Stimulated activated CD4-positive, alpha-beta T cell treated with anti-CD3 and anti-CD28 coated beads, TNF-alpha, amount 100 ng/mL, for 24 hours (primary cell): ENCODE measurements at places on chromosomes 5 and 9.

GRCh38 chr9:93678199-93679019 lies 102.0 kb downstream of the PHF2 start:
- no peak for DNase-seq

DNA sequence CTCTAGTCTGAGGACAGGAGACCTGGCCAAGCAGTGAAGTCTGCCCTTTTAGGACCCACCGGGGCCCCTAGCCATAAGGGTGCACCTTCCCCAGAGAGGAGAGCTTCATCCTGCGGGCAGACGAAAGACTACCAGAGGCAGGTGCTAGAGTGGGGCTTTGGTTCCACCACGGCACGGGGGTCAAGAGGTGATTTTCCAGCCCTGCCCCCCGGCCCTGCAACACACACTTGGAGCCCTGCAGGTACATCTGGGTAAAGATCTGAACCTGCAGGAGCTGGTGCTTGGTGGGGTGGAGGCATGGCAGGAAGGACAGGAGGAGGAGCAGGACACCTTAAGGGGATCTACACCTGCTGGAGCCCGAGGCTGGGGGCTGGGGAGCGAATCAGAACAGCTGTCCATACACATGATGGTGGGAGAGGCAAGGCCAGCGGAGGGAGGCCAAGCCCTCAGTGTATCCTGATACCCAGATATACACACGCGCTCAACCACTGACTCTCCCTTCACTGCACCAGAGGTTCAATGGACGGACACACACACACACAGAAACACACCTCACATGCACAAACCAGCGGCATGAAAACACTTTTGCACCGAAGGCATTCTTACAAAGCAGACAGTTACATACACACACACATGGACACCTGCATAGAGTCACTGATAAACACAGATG lies 98.4 kb upstream of the MVB12B start:
- DNase-seq = no peak

DNA sequence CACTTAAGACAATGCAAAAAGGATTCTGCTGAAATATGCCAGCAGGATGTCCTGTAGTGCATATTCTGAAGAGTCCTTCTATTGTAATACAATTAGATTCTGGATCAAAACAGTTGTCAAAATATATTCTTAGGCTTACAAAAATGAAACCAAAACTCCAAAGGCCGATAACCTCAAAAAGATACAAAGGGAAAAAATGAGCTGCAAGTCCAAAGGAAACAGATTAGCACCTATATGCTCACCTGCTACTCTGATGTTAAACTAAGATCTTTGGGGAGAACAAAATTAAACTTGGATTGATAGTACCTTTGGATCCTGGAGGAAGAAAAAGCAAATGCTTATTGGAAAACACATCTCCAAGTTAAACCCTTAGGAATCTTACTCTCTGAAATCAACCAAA lies 397.1 kb downstream of the SPATA31D1 start:
- DNase-seq = no peak

GRCh38 chr9:89984214-89984613 lies 379.4 kb downstream of the GADD45G start:
- DNase-seq = no peak

DNA sequence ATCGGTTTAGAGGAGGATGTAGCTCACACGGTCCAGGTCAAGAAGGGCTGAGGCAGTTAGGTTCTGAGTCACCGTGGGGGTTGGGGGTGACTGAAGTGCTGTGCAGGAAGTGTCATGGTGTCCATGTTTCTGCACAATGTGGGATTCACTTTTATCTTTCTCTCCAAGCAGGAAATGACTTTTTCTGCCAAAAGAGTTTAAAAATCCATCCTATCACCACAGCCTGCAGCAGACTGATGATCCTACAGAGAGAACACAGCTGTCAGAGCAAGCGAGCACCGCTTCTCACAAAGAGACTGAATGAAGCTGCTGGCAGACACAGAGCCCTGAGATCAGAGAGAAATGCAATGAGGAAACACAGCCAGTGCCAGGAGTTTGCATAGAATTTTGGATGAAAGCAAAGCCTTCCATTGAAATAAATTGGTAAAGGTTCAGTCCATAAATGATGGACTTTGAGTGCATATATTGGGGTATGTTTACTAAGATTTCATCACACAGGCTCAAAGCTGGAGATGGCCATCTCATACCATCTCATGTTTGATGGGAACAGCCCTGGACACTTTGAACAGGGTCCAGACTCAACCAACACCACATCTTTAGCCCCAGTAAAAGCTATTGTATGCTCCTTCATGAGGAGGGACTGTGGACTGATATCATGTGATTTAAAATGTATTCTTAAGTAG lies 213.9 kb upstream of the FBXL7 start:
- no peak for DNase-seq

- no peak for DNase-seq
Observed at GRCh38 chr5:172642926-172643871, 2.1 kb downstream of the NEURL1B start.

- no peak for DNase-seq
Observed at GRCh38 chr9:105259731-105260612, 15.5 kb downstream of the SLC44A1 start.

DNA sequence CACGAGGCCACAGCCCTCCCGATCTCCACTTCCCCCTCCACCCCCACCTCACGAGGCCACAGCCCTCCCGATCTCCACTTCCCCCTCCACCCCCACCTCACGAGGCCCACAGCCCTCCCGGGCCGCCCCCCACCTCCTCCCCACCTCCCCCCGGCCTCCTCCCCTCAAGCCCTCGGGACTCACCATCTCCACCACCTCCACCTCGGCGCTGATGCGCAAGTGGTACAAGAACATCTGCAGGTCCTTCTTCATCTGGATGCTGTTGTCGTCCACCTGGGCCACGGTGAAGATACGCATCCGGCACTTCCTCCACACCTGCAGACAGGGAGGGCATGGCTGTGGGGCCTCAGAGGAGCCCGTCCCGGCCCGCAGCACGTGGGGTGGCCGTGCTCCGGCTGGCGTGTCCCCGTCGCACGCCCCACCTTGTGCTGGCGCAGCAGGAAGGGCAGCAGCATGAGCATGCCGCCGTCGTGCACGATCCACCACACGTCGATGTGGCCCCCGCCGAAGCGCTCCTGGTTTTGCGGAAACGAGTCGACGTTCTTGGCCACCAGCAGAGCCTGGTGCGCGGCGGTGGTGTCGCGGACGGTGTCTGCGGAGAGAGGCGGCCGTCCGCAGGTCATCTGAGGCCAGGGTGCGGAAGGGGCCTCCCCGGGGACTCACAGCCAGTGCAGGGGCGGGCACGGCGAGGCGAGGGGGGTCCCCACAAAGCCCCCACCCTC lies 48.0 kb downstream of the SLC12A7 start:
- no peak for DNase-seq

DNA sequence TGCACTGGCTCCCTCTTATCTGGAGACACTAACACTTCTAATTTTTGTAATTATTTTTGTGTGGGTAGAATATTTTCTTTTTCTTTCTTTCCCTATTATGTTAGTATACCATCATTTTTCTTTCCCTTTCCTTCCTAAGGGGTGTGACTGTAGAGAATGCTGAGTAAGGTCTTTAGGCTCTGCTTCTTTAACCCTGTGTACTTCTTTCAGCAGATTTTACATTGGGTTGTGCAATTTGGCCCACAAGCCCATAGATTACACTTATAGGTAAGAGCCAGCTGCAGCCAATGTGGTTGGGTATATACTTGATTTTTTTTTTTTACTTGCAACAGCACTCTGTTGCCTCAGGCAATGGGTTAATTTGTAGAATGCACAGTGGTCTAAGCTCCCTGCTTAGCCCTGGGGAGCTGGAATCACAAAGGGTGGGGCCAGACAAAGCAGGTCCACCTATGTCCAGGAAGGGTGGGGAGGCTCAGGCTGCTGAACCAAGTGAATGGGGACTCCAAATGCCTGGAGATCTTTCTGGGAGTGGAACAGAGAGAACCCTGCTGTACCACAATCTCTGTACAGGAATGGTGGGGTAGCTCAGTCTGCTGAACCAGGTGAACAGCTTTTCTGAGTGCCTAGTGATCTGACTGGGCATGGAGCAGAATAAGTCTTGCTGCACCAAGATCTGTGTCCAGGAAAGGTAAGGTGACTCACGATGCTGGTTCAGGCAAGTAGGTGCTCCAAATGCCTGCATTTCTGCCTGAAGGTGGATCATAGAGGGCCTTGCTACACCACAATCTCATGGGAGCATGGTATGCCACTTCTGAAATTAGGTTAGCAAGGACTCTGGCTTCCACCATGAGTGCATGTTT lies 64.9 kb downstream of the SLC25A46 start:
- no peak for DNase-seq

GRCh38 chr5:168656633-168657032 lies 77.5 kb upstream of the PANK3 start:
- no peak for DNase-seq

DNA sequence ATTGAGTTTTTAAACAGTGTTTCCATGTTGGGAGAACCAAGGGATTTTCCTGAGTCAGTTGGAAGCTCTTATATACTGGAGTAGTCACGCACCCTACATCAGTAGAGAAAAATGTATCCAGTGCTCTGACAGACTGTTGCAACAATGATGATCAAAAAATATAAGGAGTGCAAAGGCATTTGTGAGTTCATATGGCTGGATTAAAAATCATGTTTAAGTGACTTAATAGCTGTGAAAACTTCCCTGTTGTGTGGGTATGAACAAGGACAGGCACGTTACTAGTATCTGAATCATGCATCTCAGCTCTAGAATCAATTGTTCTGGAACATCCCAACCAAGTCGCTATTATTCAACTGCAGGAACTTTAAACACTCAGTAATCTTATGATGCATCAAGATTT lies 229.7 kb downstream of the ROR2 start:
- no peak for DNase-seq

- no peak for DNase-seq
Observed at GRCh38 chr9:129272348-129273025, 94.4 kb upstream of the IER5L start.

DNA sequence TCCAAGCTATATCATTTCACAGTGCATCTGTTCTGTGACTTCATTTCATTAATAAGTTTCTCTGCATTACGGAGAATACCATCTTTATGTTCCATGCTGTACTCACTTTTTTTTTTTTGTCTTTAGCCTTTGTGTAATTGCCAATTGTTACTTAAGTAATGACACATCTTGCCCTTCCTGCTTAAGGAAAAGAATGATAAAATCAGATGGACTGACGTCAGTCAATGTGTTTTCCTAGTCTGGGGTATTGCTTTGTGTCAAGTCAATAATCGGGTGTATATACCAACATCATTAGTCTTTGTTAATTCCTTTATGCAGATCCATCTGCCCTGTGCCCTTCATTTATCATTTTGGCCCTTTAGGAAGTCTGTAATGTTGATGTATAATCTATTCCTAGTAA lies 133.5 kb downstream of the CD180 start:
- no peak for DNase-seq

- no peak for DNase-seq
Observed at GRCh38 chr5:62780888-62781287, 202.3 kb downstream of the LRRC70 start.
